ENCODE measurements at places on chromosomes 7 and 10.

DNA sequence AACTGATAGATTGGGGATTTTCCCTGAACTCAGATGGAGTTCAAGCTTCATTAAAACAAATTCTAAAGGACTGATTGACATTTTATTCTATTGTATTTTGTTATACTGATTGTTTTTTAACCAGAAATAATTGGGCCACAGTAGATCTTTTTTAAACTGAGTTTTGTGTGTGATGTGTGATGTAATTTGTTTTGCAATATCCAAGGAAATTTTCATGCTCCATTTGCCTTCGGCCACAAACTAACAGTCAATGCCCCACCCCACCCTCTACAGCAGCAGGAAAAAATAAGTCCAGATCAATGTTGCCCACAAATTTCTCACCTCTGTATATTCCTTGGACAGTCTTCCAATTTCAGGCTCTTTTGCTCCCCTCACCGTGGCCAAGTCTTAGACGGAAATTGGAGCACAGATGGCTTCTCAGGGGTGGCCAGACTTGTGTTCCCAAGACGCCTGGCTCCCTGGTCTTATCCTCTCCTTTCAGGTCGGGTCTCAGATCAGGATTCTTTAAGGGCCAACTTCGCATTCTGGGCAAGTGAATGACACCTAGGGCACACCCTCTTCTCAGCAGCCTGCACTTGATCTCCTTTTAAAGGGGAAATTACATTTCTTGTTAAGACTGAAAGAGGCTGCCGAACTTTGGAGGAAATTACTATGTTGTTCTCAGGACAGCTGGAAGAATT, at the start of gene SVOPL:
TSS of gene SVOPL (minus strand) at position 506 of the 680 bp plus-strand sequence. CDS start 22,317 bp downstream, outside the sequence.
- DNase-seq, result no peak

DNA sequence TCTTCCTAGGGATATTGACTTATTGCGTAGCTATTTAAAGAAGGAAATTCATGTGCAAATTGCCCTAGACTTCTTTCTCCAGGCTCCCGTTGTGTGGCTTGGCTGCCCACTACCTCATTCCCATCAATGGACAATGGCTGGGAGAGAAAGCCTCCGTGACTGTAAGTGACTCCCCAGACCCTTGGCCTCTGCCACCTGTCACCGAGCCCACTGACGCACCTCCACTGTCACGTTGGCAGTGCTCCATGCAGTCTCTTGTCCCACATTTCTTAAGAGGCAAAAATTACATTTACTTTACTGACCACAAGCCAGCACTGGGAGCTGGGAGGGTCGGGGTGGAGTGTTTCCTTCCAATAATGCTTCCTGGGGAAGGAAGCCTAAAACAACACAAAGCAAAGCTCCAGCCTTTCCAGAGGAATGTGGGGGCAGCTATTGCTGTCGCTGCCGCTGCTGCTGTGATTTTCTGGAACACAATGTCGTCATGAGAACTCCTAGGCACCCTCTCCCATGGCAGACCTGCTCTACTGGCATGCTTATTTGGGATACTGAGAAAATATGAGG, 89.7 kb upstream of the STEAP1B start:
- peak; percentile 16 for DNase-seq

GRCh38 chr7:32921896-32922295, 30.3 kb upstream of the KBTBD2 start:
- DNase-seq, result peak; percentile 15

GRCh38 chr10:126250045-126250444, 138.2 kb downstream of the ADAM12 start:
- no peak for DNase-seq

DNA sequence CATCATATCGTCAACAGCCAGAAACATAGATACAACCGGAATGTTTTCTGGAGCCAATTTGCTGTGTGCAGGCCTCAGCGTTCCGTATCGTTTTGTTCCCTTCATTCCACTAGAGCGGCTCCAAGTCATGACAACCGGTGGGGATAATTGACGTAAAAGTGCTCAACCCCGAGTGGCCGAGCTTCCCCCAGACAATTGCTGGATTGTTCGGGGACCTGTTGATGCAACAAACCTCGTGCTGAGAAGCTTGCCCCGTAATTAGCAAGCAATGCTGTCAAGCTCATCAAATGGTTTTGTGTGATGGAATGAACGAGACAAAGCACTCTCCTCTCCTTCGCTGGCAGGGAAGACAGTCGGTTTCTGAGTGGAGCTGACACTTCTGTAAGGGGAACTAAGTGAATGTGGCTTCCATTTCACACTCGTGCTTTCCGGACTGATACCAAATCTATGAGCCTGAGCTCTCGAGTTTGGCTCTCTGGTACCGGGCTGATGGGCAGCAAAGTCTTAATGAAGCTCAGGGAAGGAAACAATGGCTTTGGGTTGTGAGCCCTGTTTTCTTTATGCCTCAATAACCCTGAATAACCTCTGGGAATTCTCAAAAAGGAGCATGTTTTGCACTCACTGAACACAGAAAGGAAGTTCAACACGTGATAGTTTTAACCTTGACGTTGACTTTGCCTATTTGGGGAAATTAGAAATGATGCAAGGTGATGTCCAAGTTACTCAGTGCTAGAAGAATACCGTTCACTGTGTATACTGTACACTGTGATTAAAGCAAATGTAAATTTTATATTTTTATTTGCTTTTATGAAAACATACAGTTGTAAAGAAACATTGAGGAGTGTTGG, 220.5 kb downstream of the BAMBI start:
- no peak for DNase-seq

DNA sequence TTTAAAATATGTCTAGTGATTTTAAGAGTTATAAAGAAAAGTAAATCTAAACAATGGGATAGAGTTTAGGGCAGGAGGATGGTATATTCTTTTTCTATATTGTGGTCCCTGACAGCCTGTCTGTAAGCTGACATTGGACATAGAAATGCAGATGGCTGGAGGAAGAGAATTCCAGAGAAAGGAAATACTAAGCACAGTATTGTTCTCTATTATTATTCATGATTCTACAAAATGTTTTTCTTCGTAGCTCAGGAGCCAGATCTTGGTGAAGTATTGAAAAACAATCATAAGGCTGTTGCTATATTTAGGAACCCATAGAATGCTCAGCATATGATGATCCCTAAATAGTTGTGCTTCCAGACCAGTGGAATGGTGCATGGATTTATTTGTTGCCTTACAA, 117.0 kb upstream of the FAM3C start:
- no peak for DNase-seq

DNA sequence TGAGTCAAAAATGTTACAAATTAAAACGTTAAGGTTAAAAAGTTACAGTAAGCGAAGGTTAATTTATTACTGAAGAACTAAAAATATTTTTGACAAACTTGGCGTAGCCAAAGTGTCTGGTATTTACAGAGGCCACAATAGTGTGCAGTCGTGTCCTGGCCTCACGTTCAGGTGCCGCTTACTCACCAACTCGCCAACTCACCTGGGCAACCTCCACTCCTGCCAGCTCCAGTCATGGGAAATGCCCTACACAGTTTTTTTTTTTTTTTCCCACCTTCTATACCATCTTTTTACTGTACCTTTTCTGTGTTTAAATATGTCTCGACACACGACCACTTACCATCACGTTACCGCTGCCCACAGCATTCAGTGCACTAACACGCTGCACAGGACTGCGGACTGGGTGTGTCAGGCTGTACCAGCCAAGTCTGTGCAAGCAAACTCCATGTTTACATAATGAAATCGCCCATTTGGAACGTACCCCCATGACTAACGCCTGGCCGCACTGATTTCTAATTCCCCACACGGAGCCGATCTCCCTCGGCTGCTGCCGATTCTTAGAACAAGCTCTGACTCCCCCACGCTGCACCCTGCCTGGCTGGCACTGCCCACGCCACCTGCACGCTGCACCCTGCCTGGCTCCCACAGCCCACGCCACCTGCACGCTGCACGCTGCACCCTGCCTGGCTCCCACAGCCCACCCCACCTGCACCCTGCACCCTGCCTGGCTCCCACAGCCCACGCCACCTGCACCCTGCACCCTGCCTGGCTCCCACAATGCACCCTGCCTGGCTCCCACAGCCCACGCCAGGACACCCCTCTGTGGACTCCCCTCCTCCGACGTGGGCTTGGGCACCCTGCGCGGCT, 203.1 kb downstream of the ZMYND11 start:
- no peak for DNase-seq

DNA sequence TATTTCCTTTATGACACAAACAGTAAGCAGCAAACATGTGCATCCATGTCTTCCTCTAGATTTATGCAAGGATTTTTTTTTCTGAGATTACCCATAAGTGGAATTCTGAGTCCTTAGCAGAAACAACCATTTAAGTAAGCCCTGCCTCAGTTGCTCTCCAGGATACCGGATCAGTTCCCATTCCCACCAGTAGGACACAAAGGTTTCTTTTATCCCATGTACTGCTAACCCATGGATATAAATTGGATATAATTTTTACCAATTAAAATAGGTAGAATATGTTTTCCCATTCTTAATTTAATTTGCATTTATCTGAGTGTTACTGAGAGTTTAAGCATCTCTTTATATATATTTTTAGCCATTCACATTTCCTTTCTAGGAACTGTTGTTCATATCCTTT, 280.9 kb downstream of the FGFR2 start:
- no peak for DNase-seq

DNA sequence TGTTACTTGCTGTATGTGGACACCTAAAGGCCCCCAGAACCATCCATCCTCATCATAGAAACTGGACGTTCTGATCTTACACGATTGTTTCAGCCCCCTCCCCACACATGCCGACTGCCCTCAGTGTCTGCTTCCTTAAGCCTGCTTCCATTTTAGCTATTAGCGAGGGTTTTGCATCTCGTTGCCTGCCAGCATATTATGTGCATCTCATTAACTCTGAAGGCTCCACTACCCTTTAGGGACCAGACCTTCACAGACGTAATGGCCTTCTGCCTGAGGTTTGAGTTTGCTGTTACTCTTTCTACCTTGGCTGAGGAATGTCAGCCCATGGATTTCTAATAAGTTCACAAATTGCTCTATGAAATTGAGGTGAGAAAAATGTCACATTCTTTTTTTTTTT, 53.9 kb upstream of the LRGUK start:
- no peak for DNase-seq

DNA sequence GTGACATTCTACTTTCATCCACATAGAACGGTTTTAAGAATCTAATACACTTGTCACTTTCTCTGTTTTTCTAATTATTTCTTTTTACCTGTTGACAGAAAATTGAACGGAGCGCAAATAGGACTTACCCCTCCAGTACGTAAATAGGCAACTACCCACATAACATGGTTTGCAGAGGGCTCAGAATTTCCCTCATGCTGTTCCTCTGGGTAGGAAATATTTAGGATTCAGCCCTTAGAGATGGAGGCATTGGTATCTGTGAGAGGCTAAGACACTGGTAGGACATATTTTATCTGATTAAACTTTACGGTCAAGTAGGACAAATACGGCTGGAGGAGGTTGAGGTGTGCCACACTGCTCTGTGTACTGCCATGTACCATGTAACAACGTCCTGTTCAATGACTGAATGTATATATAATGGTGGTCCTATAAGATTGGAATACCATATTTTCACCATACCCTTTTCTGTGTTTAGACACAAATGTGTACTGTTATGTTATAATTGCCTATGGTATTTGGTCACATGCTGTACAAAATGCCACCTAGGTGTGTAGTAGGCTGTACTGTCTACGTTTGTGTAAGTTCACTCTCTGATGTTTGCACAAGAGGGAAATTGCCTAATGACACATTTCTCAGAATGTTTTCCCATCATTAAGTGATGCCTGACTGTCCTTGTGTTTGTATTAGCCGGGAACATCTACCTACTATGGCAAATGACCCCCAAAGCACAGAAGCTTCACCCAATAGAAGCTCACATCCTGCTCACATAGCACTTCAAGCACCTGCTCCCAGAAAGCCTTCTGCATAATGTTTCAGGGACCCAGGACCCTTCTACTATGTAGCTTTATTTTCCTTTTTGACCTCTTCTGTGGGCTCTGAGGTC, 429.4 kb upstream of the AKR1E2 start:
- DNase-seq, result no peak

- no peak for DNase-seq
These were observed 339.9 kb upstream of the PODXL start for GRCh38 chr7:131896165-131896863.

GRCh38 chr7:4687956-4688355, 5.9 kb downstream of the FOXK1 start:
- DNase-seq, result no peak

GRCh38 chr7:95674101-95674500, 77.8 kb upstream of the PDK4 start:
- no peak for DNase-seq

- DNase-seq, result peak; percentile 60
These were observed 166.0 kb downstream of the ACTR3B start for GRCh38 chr7:152925412-152926147.

GRCh38 chr10:86299562-86299961, 67.0 kb downstream of the GRID1 start:
- DNase-seq, result no peak

DNA sequence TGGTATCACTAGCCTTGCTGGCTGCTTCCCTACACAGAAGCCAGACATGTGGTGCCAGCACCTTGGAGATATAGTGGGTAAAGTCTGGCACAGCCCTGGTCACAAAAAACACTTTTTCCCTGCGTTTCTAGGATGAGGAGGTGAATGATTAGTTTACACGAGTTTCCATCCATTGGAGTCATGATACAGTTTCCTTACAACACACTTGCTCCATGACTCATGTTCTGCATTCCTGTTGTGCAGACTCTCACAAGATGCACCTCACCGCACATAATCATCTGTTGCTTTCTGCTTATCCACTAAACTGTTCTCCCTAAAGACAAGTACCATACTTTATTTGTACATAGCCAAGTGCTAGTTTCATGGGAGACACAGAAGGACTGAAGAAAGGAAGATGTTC, 747.1 kb upstream of the GALNT17 start:
- no peak for DNase-seq

DNA sequence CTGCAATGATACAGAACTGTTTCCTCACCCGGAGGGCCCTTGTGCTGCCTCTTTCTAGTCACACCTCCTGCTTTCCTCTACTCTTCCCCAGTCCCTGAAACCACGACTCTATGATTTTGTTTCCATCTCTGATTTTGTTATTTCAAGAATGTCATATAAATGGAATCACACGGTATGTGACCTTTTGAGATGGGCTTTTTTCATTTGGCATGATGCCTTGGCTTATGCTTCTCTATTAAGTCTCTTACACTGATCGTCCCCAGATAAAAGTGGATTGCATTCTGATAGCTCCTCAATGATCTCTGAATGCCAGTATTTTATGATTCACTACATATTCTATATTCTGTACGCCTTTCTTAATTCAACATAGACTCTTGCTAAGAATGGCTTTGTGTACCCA, 78.2 kb downstream of the GALNT11 start:
- DNase-seq, result no peak

- no peak for DNase-seq
These were observed 96.3 kb downstream of the CDK14 start for GRCh38 chr7:90692396-90692795.

DNA sequence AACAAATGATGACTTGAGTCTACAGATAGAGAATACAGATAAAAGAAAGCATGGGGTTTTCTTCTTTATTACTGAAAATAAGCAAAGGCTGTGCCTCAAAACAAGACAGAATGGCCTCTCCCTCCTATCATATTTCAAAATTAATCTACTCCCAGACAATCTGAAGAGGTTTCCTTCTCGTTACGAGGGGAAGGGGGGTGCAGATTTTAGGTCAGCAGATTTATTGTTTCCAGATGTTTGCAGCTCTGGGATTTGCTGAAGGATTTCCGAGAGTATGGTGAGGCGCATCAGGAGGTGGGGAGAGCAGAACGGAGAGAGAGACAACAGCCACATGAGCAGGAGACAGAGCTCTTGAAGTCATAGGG, 89.8 kb downstream of the KIAA1549 start:
- DNase-seq, result no peak

GRCh38 chr7:37916673-37917660, at the start of gene SFRP4:
SFRP4 (minus strand) TSS chr7:37916817; CDS start chr7:37916537, 280 bp downstream.
- peak; percentile 42 for DNase-seq

- DNase-seq, result no peak
These were observed 7.8 kb downstream of the ZNF862 start for GRCh38 chr7:149846021-149846420.
